SK-N-SH (cell line): ENCODE measurements at places on chromosomes 11 and 22.

GRCh38 chr11:126919147-126919823 lies 81.3 kb downstream of the KIRREL3 start:
- no peaks in the 10 kb centered on the region for H3K27me3 ChIP-seq
- no peak overlapping the region for H3K27ac ChIP-seq
- no peak for DNase-seq
- peaks cover 6% of the 10 kb centered on the region; the same call in 1 of the 2 replicates for H3K4me1 ChIP-seq

DNA sequence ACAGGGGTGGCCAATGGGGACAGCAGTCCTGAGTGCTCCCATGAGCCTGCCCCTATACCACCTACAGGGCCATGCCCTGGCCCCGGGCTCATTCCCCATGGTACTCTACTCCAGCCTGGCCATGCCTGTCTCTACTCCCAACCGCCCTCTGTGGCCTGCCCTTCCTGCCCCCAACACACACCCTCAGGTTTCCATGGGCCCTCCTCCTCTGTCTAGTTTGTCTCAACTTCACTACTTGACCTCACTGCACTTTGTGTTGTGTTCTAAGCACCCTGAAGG lies 26.3 kb upstream of the RASL10A start:
- no peaks in the 10 kb centered on the region for H3K27me3 ChIP-seq
- H3K36me3 ChIP-seq = peaks cover 60% of the 10 kb centered on the region
- no peak overlapping the region for H3K4me3 ChIP-seq
- peak overlapping the region; percentile 95; the same call in 1 of the 2 replicates for H3K27ac ChIP-seq

GRCh38 chr11:2221591-2221990 lies 48.8 kb downstream of the ASCL2 start:
- no peak overlapping the region for H3K4me3 ChIP-seq
- no peaks in the 10 kb centered on the region for H3K36me3 ChIP-seq
- DNase-seq = no peak
- no peaks in the 10 kb centered on the region for H3K4me1 ChIP-seq
- H3K27me3 ChIP-seq = no peaks in the 10 kb centered on the region
- H3K27ac ChIP-seq = no peak overlapping the region

DNA sequence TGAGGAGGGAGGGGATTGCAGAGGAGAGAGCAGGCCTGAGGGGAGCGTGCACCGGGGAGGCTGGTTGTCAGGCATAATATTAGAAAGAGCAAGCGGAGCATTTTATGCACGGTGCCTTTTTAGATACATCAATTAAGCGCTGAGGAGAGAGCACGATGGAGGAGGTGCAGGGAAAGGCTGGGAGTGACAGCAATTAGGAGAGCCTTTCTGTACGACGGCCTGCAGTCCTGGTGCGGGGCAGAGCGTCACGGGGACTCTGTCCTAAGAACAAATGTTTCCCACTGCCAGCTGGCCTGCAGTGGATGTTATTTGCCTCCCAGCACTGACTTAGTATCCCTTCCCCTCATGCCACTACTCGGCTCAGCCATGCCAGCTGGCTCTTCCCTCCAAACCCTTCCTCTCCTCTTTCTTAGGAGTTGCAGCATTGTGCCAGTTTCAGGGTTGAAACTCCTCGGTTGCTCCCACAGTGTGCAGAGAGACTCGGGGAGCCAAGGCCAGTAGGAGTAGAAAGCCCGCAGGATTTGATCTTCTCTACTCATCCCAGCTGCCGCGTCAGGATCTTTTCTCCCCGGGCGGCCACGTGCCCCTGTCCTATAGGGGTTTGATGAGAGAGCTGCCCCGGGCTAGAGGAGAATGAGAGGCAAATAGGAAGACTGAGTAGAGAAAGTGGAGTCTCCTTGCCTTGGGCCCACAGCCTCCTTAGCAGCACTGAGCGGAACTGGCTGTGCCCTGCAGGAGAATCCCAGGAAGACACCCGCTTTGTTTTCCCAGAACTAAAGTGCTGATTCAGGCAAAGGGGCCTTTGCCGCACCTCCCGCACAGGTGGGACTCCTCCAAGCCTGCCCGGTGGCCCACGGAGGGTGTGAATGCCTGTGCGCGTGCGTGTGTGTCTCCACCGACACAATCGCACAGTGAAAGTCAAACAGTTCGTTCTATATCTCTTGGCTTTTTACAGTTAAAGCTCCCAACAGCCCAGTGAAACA lies 875.3 kb downstream of the NTM start:
- H3K27ac ChIP-seq = no peak overlapping the region
- no peaks in the 10 kb centered on the region for H3K4me1 ChIP-seq
- no peaks in the 10 kb centered on the region for H3K27me3 ChIP-seq
- no peak for DNase-seq
- no peaks in the 10 kb centered on the region for H3K36me3 ChIP-seq
